ENCODE measurements at places on chromosomes 7 and 10. TPM values are rescaled to one million over a fixed set of nuclear protein-coding genes. Genes with fewer than 3 reads are reported as not detected.
A peak's percentile ranks its signal among the peaks of the same experiment; 100 is the strongest.

The LRRC18 gene
- not detected for total RNA-seq

GRCh38 chr10:86220626-86221025, 146.0 kb downstream of the GRID1 start:
- no peaks in the 10 kb centered on the region for H3K36me3 ChIP-seq
- H3K4me3 ChIP-seq: no peak overlapping the region
- no peaks in the 10 kb centered on the region for H3K27me3 ChIP-seq

DNA sequence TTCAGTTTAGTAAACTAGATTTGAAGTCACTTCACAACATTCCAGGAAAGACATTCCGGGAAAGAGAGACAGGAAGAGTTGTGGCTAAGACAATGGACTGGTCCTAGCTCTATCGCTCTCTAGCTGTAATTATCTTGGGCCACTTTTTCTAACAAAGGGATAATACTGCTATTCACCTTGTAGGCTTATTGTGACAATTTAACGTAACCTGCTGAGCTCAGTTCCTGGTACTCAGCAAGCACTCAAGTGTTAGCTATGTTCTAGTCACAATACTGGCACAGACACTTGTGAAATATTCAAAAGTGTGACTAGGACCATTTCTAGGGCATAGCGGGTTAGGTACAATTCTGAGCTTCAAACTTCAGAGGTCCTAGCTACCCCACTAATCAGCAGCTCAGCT, 12.0 kb upstream of the NRCAM start:
- no peak overlapping the region for H3K27ac ChIP-seq
- H3K4me3 ChIP-seq: no peak overlapping the region
- no peaks in the 10 kb centered on the region for H3K4me1 ChIP-seq
- no peak for DNase-seq

DNA sequence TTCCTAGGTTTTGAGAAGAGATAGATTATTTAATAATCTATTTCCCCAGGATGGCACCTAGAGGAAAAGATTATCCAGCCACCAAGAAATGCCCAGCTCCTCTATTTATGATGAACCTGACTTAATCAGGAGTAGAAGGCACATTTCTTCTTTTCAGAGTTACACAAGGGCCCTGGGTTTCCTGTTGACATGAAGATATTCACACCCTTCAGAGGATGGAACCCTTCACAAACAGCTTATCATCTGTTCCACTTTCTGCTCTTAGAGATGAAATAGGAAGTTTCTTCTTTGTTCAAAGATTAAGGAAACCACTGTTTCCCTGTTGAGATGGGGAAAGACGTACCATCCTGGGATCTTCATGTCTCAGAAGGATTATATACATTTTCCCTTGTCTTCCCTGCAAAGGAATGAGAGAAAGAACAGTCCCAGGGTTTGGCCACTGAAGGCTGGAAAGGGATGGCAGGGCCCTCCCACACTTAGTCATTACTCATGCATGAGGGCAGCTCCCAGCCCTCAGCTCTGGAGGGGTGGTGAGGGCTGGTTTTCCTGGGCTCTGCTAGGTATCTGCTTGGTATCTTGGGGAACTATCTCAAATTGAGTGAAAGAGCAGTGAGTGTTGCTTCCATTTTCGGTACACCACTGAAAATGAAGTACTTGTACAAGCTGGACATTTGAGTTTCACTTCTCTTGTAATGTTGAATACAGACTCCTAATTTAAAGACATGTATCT, 64.0 kb downstream of the MTPAP start:
- H3K36me3 ChIP-seq: no peaks in the 10 kb centered on the region
- no peaks in the 10 kb centered on the region for H3K27me3 ChIP-seq
- no peak overlapping the region for H3K27ac ChIP-seq
- peaks cover 8% of the 10 kb centered on the region for H3K4me1 ChIP-seq
- DNase-seq: no peak
- no peak overlapping the region for H3K4me3 ChIP-seq

The AGAP9 gene
- 12.0 TPM for total RNA-seq

DNA sequence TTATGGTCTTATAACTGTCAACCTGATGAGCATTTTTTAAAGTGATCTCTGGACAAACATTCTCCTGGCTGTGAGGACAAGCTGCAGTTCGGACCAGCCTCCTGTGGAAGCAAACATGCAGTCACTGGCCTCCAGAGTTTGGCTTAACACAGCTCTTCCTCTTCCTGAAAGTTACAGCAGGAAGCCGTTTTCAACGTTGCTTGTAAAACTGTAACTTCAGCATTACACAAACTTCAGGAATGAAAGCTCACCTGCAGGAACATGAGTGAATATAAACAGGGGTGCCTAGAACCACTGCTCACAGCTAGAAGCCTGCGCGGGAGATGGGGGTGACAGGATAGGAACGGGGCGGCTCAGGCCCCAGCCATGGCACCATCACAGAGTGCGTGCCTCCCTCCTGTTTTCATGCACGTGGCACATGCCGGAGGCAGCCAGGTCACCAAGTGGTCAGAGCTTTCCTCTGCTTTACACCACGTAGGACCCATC, 292.9 kb upstream of the PITRM1 start:
- H3K4me3 ChIP-seq: no peak overlapping the region
- no peaks in the 10 kb centered on the region for H3K36me3 ChIP-seq
- H3K27ac ChIP-seq: no peak overlapping the region
- H3K27me3 ChIP-seq: no peaks in the 10 kb centered on the region
- no peak for DNase-seq
- no peaks in the 10 kb centered on the region for H3K4me1 ChIP-seq

DNA sequence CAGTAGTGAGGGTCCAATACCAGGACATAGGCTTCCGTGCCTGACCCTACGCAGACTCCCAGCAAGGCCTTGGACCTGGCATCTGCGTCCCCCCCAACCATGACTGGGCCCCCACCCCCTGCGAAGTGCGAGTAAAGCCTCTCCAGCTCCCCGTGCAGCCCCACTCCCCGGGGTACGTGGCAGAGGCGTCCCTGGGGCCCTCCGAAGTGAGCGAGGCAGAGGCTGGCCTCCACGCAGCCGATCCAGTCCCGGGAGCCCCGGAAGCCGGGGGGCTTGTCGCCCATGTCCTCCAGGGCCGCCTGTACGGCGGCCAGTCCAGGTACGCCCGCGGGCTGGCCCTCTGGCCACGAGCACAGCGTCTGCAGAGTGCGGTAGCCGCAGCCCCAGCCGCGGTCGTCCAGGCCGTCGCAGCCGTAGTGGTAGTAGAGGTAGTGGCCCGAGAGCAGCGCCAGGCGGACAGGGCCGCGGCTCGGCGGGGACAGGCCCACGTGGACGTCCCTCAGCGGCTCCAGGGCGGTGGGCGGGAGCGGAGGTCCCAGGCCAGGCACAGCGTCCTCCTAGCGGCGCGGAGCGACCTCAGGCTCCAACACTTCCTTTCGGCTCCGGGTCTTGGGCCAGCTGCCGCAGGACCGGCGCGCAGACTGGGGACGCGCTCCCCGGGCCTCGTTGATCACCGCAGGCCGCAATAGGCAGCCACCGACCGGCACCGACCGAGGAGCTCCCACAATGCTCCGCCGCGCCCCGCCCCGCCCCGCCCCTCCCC, at the start of gene UFSP1:
UFSP1 (minus strand) TSS at position 728 of the 763 bp plus-strand sequence; CDS start at position 284, 444 bp downstream.
- no peaks in the 10 kb centered on the region for H3K27me3 ChIP-seq
- peak within 1 kb of the TSS; percentile 88 for H3K4me3 ChIP-seq

The OR6V1 gene
- not detected for total RNA-seq

- no peaks in the 10 kb centered on the region for H3K36me3 ChIP-seq
- peaks cover 4% of the 10 kb centered on the region for H3K4me1 ChIP-seq
- H3K27me3 ChIP-seq: no peaks in the 10 kb centered on the region
These were observed 2.4 kb upstream of the CFAP69 start for GRCh38 chr7:90242369-90243168.

The LLCFC1 gene
- not detected for total RNA-seq

- H3K4me1 ChIP-seq: no peaks in the 10 kb centered on the region
- H3K27me3 ChIP-seq: no peaks in the 10 kb centered on the region
- no peaks in the 10 kb centered on the region for H3K36me3 ChIP-seq
- DNase-seq: no peak
- no peak overlapping the region for H3K4me3 ChIP-seq
- no peak overlapping the region for H3K27ac ChIP-seq
These were observed 399.3 kb downstream of the PPP1R3A start for GRCh38 chr7:113519472-113519871.

The HSPA12A gene
- total RNA-seq: 0.07 TPM

- peak; percentile 74 for DNase-seq
- peak overlapping the region; percentile 48 for H3K27ac ChIP-seq
- no peaks in the 10 kb centered on the region for H3K27me3 ChIP-seq
- H3K4me1 ChIP-seq: peaks cover 26% of the 10 kb centered on the region
- no peaks in the 10 kb centered on the region for H3K36me3 ChIP-seq
These were observed 1.3 kb downstream of the EIF4EBP2 start for GRCh38 chr10:70405037-70405824.

The NXPH1 gene
- not detected for total RNA-seq

- DNase-seq: no peak
- no peaks in the 10 kb centered on the region for H3K27me3 ChIP-seq
- H3K4me3 ChIP-seq: no peak overlapping the region
- no peaks in the 10 kb centered on the region for H3K4me1 ChIP-seq
- H3K36me3 ChIP-seq: no peaks in the 10 kb centered on the region
These were observed 29.9 kb downstream of the SRRM3 start for GRCh38 chr7:76231583-76231982.

- H3K4me3 ChIP-seq: no peak overlapping the region
- peaks cover 87% of the 10 kb centered on the region for H3K4me1 ChIP-seq
- DNase-seq: no peak
- no peaks in the 10 kb centered on the region for H3K36me3 ChIP-seq
These were observed 145.9 kb downstream of the ARID5B start for GRCh38 chr10:62047228-62047892.

The ANKRD1 gene
- not detected for total RNA-seq

DNA sequence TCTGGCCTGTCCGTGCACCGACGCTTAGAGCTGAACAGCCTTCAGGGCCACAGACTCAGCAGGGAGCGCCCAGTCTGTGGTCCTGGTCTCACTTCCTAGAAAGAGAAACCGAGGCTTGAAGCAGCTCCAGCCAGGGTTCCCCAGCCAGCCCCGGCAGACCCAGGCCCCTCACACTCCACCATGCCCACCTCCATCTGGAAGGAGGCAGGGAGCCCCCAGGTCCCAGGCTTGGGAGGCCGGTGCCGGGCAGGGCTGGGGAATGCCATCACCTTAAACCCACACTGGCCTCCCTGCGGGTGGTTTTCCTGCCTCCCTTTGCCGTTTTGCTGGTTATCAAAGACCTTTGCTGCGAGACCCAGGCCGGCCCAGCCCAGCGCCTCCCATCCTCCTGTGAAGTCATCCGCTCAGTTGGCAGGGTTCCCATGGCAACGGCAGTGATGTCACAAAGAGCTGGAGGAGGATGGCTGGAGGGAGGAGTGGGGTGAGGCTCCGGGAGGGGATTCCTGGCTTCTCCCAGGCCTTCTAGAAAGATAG, 24.0 kb downstream of the ELFN1 start:
- H3K27ac ChIP-seq: no peak overlapping the region
- no peaks in the 10 kb centered on the region for H3K27me3 ChIP-seq
- H3K4me3 ChIP-seq: no peak overlapping the region
- peaks cover 5% of the 10 kb centered on the region for H3K4me1 ChIP-seq
- no peak for DNase-seq
- no peaks in the 10 kb centered on the region for H3K36me3 ChIP-seq

DNA sequence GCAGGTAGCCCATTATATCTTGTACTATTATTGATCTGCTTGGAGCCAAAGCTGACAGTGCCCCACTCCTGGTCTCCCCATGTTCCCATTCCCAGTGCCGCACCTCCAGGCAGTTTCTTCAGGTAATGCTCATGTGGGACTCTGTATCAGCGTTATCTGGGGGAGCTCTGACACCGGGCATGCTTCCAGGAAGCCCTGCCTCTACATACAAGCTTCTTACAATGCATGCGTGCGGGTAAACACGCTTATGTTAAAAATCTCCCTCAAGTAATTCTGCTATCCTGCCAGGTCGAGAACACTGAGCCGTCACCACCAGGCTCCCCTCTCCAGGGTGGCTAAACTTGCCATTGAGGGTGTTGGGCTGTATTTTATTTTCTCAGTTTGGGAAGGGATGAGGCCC, 61.6 kb upstream of the LBX1 start:
- H3K36me3 ChIP-seq: no peaks in the 10 kb centered on the region
- DNase-seq: no peak
- H3K27me3 ChIP-seq: no peaks in the 10 kb centered on the region
- no peaks in the 10 kb centered on the region for H3K4me1 ChIP-seq

The C10orf105 gene
- not detected for total RNA-seq

GRCh38 chr10:19815036-19815730, 1.0 kb upstream of the PLXDC2 start:
- no peaks in the 10 kb centered on the region for H3K27me3 ChIP-seq
- no peaks in the 10 kb centered on the region for H3K4me1 ChIP-seq
- no peak overlapping the region for H3K4me3 ChIP-seq
- DNase-seq: no peak
- no peaks in the 10 kb centered on the region for H3K36me3 ChIP-seq

The AMPH gene
- total RNA-seq: not detected

DNA sequence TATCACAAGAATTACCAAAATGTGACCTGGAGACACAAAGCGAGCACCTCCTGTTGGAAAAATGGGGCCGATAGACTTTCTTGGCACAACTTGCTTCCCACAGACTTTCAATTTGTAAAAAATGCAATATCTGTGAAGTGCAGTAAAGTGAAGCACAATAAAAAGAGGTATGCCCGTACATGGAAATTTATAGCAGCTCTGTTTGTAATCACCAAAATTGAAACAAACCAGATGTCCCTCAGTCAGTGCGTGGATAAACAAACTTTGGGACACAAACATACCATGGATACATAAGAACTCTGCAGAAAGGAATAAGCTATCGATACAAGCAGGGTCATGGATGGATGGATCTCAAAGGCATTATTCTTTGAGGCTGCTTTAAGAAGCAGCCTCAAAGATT, 33.6 kb downstream of the ARID5B start:
- no peak overlapping the region for H3K27ac ChIP-seq
- H3K36me3 ChIP-seq: no peaks in the 10 kb centered on the region

GRCh38 chr10:78185693-78186055, 152.0 kb downstream of the RPS24 start:
- peaks cover 6% of the 10 kb centered on the region for H3K4me1 ChIP-seq
- DNase-seq: no peak
- H3K27ac ChIP-seq: no peak overlapping the region
- no peaks in the 10 kb centered on the region for H3K36me3 ChIP-seq
- H3K4me3 ChIP-seq: no peak overlapping the region

- no peak overlapping the region for H3K27ac ChIP-seq
- 0 out of 2 replicates have a peak, but pooled peaks cover 2% of the 10 kb centered on the region for H3K27me3 ChIP-seq
- DNase-seq: no peak
- no peaks in the 10 kb centered on the region for H3K36me3 ChIP-seq
These were observed 112.2 kb downstream of the VIM start for GRCh38 chr10:17340144-17340829.

DNA sequence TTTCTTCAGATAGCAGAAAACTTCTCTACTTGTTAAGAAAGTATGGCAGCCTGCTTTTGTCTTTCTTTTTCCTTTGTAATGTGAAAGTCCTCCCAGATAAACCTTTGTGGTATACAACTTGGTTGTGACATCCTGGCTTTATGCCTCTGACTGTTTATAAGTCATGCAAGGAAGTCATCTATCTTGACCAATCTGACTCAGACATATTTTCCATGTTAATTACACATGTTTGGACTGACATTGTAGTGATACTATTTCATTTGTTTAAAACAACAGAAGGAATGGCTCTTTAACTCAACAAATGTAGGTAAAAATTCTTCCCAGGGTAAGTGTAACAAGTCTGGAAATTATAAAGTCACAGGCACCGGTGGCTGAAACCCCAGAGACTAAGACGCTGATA, 341.6 kb upstream of the MEOX2 start:
- no peak overlapping the region for H3K4me3 ChIP-seq
- DNase-seq: no peak
- no peak overlapping the region for H3K27ac ChIP-seq
- H3K36me3 ChIP-seq: no peaks in the 10 kb centered on the region
- no peaks in the 10 kb centered on the region for H3K4me1 ChIP-seq

The ZNF425 gene
- 1.8 TPM for total RNA-seq

GRCh38 chr10:11165591-11166543, 148.2 kb downstream of the CELF2 start:
- no peaks in the 10 kb centered on the region for H3K36me3 ChIP-seq
- H3K4me1 ChIP-seq: peaks cover 33% of the 10 kb centered on the region
- DNase-seq: peak; percentile 65
- H3K4me3 ChIP-seq: peak overlapping the region; percentile 57
- no peak overlapping the region for H3K27ac ChIP-seq
- H3K27me3 ChIP-seq: 0 out of 2 replicates have a peak, but pooled peaks cover 4% of the 10 kb centered on the region

The PRSS37 gene
- total RNA-seq: not detected

All from Karpas-422 (cell line).